ENCODE measurements at places on chromosomes 1 and 21.

DNA sequence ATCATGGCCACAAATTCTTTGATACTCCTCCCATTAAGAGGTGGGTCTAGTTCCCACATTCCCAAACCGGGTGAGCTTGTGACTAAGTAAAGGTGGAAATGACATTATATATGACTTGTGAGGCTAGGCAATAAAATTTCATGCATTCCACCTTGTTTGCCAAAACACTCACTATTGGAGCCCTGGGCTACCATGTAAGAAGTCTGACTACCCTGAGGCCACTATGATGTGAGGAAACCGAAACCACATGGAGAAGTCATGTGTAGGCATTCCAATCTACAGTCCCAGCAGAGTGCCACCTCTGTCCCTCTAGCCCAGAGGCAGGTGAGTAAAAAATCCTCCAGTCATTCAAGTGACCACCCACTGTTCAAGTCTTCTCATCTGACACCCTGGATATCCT is 17.9 kb upstream of the SMG7 start:
- DNase-seq, result no peak

DNA sequence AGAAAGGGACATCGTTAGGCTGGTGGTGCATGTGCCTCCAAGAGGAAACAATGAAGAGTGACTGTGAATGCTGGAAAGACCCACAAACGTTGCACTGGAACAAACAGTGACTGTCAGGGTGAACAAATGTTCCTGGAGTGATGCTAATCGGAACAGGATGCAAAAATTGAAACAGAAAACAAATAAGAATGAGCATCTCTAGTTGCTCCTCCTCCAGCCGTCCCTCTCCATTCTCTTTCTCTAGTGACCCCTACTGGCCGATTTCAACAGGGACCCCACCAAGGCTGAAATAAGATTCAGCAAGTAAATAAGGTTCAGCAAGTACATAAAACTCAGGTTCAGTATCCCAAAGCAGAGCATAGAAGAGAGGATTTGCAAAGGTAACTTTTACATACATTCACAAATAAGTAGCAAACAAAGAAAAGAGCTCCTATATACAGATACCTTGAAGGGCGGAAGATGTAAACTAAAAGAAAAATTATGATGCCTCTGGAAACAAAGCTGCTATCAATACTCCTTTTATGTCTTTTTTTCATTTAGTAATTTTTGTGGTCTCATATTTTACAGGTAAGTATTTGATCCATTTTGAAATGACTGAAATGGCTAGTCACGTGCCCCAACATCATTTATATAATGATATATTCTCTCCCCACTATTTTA is 836.1 kb upstream of the ADAMTS5 start:
- DNase-seq, result peak; percentile 8

DNA sequence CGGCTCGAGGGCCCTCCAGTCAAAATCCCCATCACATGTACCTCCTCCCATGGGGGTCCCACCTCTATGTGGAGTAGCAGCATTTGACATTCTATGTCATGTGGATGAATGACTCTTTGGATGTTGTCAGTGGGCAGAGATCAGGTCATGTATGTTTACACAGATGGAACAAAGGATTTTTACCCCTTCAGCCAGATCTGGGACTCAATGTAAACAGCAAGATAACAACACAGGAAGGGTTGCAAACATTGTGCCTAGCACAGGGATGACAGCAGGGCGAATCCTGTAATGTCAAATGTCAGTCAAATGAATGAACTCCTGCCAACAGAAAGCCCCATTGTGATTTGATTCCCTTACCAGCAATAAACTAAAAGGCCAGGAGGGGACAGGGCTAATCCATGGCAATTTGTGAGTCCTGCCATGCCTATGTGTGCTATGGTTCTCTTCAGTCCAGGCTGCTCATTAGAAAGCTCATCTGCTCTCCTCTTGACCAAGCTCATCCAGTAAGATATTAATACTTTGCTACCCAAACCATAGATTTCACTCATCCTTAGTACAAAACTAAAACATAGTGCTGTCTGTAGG is 60.3 kb downstream of the PGBD5 start:
- DNase-seq, result no peak

- DNase-seq, result no peak
These were observed 20.2 kb downstream of the DPT start for GRCh38 chr1:168708698-168709404.

- no peak for DNase-seq
These were observed 1.3 kb upstream of the KCNN3 start for GRCh38 chr1:154871374-154871773.

DNA sequence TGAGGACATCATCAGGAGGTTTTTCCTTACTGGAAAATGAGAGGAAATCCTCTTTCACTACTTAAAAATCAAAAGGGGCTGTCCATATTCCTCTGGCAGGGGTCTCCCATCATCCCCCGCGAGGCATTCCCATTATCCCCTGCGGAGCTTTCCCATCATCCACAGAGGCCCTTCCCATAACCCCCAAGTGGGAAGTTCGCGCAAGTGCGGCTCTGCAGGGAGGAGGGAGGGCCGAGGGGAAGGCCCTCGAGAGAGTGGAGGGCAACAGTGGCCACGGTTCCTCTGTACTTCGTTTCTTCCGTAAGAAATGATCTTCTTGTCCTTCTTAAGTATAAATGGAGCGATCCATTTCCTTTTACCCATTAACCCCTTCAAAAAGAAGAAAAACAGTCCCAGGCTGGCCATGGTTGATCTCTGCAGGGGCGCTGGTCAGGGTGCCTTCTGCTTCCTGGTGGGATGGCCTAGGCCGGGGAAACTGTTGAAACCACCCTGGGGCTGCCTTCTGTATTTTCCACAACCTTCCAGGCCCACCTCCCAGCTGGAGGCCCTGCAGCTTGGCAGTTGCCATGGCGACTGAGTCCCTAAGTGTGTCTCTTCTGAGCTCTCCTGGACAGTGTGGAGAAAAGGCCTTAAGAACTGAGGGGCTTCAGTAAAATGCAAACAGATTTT is 3.6 kb upstream of the RSPH1 start:
- no peak for DNase-seq

DNA sequence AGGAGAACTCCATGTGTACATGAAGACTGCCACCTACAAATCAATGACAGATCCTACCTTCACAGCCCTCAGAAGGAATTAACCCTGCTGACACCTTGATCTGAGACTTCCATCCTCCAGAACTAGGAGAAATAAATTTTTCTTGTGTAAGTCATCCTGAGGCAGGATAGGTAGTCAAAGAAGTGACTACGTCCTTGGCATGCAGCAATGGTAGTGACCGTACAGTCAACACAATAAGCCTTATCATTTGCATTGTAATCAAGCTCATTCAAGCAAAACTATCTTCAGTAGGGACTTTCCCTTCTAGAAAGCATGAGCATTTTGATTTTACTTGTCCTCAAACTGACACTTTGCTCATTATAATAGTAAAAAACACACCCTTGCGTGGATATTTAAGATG is 64.0 kb upstream of the KCNK1 start:
- DNase-seq, result no peak

DNA sequence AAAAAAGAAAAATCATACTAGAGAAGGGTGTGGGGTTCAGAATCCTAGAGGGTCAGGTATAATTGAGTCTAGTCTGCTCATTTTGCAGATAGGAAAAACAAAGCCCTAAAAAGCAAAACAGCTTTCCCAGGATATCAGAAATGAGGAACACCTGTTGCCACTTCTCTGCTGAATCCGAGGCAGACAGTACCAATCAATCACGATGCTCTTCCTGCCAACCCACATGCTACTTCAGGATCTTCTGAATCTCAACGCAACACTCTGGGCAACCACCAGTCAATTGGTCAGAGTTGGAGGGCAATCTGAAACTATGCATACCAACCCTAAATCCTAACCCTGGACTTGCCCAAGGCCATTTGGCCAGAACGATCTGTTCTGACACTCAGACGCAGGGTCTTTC is 128.3 kb downstream of the EPHB2 start:
- DNase-seq, result no peak

GRCh38 chr1:228434689-228435088 is 18.0 kb upstream of the TRIM17 start:
- no peak for DNase-seq

Measured in CD4-positive, alpha-beta T cell (primary cell).